ENCODE measurements at places on chromosomes 16 and 17.

GRCh38 chr17:57125406-57125805 is 40.4 kb downstream of the AKAP1 start:
- DNase-seq: no peak

DNA sequence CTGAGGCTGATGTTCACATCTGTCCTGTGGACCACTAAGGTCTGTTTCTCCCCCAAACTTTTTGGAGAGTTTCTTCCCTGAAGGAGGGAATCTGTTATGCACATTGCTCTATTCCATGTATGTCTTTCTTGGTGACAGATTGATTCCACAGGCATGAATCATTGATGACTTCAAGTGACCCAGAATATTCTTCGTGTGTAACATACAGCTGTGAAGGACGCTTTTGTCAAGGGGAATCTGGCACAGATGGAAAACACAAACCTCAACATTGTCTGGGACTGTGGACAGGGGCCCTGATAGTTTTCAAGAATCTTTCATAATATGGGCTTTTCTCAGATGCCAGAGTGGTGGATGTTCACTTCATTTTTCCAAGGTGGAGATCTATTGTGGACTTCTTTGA is 223.1 kb upstream of the MAF start:
- DNase-seq: no peak

DNA sequence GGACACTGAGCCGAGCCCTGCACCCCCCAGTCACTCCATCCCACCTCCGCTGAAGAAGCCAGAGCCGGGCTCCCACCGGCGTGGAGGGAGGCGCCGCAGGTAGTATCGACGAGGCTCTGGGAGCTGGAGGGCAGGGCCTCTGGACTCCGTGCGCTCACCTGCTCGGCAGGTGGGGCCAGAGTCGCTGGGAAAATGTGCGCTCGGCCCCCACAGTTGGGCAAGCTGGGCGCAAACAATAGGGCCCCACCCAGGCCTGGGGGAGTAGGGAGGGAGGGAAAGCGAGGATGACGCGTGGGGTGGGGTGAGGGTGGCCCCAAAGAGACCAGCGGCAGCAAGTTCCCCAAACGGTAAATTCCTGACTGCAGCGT is 668 bp downstream of the JUP start:
- no peak for DNase-seq

GRCh38 chr17:48997827-48998586 is 822 bp downstream of the IGF2BP1 start:
- no peak for DNase-seq

DNA sequence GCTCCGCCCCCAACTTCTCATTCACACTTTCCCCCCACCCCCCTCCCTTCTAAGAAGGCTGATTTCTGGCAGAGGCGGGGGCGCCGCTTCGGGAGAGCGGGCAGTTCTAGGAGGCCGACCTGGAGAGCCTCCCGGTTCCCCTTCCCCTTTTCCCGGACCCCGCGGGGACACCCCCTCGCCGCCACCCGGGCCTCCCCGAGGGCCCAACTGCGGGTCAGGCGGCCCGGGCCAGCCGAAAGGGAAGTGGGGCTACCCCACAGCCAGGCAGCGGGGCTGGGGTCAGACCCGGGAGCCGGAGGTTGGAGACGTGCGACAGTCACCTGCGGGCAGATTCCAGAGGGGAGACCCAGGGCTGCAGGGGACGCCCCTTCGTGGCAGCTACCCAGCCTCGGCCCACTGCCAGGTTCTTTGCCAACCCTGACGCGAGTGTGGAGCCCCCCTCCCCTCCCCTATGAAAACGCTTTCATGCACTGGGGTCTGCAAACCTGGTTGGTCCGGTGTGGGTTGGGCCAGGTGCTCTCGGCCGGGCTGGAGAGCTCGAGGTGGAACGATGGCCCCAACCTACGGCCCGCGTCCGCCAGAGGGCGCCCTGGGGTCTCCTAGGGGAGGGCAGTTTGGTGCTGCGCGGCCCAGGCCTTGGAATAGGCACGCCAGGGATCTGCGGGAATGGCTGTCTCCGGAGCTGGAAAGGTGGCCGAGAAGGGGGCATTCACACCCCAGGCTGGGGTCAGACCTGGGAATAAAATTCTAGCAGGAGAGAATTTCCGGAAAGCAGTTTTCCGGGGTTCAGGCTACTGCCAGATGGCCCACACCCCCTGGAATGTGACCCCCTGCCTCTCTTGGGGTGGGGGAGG is 721 bp upstream of the SOCS3 start:
- peak; percentile 85 for DNase-seq

DNA sequence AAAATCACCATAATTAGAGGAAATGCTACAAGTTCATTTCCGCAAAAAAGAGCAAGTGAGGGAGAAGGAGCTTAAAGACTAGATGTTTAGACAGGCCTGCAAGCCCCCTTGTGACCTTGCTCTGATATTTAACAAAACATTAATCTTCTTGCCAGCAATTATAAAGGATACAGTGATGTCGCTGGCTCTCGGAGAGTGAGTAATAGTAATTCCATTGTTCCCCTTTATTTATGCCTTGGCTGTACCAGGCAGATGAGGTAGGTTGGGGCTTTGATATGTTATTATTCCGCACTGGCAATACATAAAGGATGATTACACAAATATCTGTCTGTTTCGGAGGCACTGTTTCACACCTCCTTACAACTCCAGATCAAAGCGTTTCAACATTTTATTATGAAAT is 204.8 kb upstream of the SALL1 start:
- no peak for DNase-seq

- DNase-seq: no peak
Observed at GRCh38 chr16:60741810-60742209, 1294.4 kb downstream of the CDH8 start.

- DNase-seq: no peak
Observed at GRCh38 chr16:13153696-13154095, 252.3 kb downstream of the SHISA9 start.

GRCh38 chr17:8117367-8117979 is 841 bp downstream of the ALOXE3 start:
- DNase-seq: no peak

- DNase-seq: no peak
Observed at GRCh38 chr17:49196520-49196919, 13.9 kb downstream of the GNGT2 start.

All from stimulated activated CD8-positive, alpha-beta memory T cell treated with anti-CD3 and anti-CD28 coated beads, Interleukin-12 subunit alpha, Interleukin-12 subunit beta, amount 100 ng/mL, for 1 hour (primary cell).